ENCODE measurements at places on chromosomes 2 and 18. TPM values are rescaled to one million over a fixed set of nuclear protein-coding genes. Genes with fewer than 3 reads are reported as not detected.
A peak's percentile ranks its signal among the peaks of the same experiment; 100 is the strongest.

DNA sequence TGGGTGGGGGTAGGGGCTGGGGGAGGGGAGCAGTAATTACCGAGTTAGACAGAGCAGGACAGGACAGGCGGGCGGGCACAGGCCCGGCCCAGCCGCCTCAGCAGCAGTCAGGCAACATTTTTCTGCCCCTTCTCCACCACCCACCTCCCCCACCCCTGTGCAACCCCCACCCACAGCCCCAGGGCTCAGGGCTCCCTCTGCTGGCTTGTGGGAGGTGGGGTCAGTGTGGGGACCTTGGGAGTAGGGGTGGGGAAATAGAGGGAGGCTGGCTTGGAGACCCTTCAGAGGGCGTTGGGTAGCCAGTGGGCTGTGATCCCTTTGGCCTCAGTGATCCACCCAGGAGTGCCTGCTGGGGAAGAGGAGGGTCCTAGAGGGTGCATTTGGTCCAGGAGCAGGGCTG lies 6.4 kb downstream of the WNT6 start:
- no peak for DNase-seq

GRCh38 chr2:112004253-112004645 lies 50.8 kb upstream of the TMEM87B start:
- DNase-seq, result peak; percentile 4

- DNase-seq, result no peak
Measured at GRCh38 chr2:186894478-186894877, 45.5 kb upstream of the ZSWIM2 start.

DNA sequence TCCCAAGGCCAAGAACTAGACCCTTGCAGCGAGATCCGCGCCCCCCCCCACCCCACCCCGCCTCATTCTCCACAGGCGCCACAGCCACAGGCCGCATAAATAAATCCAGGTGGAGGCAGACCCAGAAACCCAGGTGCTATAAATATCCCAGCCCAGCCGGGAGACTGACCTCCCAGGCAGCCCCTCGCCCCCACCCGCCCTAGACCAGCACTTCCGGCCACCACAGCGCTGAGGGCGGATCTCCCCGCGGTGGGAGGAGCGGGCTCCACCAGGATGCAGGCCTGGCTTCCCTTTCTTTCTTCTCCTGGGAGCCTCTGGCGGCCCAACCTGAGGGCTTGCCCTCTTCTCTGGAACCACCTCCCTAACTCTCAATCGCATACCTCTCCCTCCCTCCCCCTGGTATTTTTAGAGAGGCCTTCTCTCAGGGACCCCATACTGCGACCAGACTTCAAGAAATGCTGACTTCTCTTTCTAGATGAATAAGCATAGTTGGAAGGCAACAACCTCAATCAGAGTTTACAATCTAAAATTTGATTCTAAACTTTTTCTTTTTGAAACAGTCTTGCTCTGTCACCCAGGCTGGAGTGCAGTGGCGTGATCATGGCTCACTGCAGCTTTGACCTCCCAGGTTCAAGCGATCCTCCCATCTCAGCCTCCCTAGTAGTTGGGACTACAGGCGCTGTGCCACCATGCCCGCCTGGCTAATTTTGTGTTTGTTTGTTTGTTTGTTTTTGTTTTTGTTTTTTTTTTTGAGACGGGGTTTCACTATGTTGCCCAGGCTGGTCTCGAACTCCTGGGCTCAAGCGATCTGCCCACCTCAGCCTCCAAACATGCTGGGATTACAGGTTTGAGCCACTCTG lies 55.0 kb downstream of the PKDCC start:
- peak; percentile 29 for DNase-seq

The TXNL4A gene
- total RNA-seq, result 43.2 TPM

DNA sequence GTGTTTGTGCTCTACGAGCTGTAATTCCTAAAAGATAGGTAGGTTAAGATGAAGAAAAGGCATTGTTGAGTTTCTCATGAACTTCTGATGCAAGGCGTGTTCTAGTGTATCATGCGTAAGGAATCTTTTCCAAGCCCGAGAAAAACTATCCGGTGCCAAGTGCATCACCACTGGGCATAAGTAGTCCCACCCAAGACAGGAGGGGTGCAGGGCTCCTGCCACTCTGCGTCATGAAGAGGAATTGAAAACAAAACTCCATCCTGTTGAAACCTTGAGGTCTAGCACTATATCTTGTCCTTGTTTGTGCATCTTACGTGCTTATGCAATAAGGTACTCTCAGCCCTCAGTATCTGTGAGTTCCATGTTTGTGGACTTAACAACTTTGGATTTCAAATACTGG lies 45.7 kb downstream of the RAB31 start:
- DNase-seq, result no peak

The ALKAL2 gene
- 4.8 TPM for total RNA-seq

DNA sequence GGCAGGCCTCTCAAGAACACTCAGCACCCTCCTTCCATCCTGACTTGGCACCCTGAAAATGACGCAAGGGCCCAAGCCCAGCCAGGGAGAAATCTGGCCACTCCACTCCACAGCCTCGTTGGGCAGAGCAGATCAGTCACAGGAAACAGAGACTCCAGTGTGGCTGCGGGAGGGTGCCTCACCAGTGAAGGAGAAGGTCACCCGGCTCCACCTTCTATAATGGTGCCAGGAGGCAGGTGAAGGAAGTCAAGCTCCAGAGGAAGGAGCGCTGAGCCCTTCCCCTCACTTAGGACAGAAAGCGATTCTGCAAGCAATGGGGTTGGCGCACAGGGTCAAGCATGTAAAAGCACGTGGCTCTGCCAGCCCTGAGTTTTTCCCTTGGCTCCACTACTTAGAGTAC lies 35.3 kb downstream of the CRACDL start:
- no peak for DNase-seq

The DRC1 gene
- total RNA-seq, result not detected

The LHCGR gene
- not detected for total RNA-seq

The AGBL5 gene
- total RNA-seq, result 7.1 TPM

The KYNU gene
- 2.9 TPM for total RNA-seq

DNA sequence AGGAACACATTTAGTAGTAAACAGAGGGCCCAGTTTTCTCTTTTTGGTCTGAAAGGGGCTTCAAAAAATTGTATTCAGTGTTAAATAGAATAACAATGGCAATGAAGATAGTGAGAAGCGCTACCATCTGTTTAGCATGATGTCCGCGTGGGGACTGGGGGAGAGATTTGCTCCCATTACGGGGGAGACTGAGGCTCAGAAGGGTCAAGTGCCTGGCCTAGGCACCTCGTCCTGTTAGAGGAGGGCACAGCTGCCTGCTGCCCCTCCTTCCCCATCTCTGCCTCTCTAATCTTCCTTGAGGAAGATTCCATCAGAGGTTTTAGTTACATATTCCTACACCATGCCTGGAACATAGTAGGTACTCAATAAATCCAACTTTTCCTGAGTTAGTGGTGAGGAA lies 10.1 kb upstream of the TMEM185B start:
- DNase-seq, result no peak

The DHRS9 gene
- total RNA-seq, result 13.2 TPM

The ATP6V1C2 gene
- 2.3 TPM for total RNA-seq

- DNase-seq, result no peak
Measured at GRCh38 chr2:147468963-147469362, 375.9 kb upstream of the ACVR2A start.

- no peak for DNase-seq
Measured at GRCh38 chr2:169980643-169981042, 153.4 kb downstream of the UBR3 start.

- no peak for DNase-seq
Measured at GRCh38 chr18:13530879-13531387, 195.4 kb downstream of the FAM210A start.

DNA sequence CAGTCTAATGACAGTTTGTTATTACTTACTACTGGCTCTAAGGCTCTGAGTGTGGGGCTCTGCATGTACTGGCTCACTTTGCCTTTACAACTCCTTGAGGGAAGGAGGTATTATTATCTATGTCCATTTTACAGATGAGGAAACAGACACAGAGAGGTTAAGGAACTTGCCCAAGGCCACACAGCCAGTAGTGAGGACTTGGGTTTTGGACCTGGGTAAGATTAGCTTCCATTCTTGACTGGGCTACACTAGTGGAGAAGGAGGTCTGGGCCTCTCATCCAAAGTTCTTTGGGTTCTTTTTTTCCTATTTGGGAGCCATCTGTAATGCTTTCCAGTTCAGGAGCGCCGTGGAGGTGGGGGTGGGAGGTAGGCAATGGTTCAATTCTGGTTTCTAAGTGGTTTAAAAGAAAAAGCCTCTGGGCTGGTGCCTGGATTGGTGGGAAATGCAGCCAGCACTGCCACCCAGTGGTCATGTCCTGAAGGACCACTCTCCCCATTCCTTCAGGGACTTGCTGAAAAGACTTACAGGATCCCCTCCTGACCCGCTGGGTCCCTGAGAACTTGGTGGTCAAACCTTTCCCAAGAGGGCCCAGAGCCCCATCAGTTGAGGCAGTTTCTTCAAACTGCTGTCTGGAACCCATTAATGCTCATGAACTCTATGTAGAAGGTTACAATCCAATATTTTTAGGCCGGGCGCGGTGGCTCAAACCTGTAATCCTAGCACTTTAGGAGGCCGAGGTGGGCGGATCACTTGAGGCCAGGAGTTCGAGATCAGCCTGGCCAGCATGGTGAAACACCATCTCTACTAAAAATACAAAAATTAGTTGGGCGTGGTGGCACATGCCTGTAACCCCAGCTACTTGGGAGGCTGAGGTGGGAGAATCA lies 38.6 kb upstream of the NOTO start:
- DNase-seq, result no peak

The NT5C1B gene
- not detected for total RNA-seq
